ENCODE measurements at places on chromosomes 7 and 10.

- DNase-seq = no peak
Observed at GRCh38 chr7:49513911-49514310, 259.5 kb upstream of the VWC2 start.

GRCh38 chr10:121340271-121340831 is 257.9 kb downstream of the FGFR2 start:
- DNase-seq = no peak

GRCh38 chr7:756928-757560 is 30.0 kb upstream of the PRKAR1B start:
- DNase-seq = no peak

- DNase-seq = no peak
Observed at GRCh38 chr10:104527013-104527412, 114.1 kb upstream of the SORCS3 start.

- no peak for DNase-seq
Observed at GRCh38 chr7:6419310-6419773, 28.4 kb downstream of the DAGLB start.

Measured in GM13977 (cell line).